ENCODE measurements at places on chromosomes 2 and 18.
A peak's percentile ranks its signal among the peaks of the same experiment; 100 is the strongest.

GRCh38 chr2:67436221-67436620, 39.1 kb downstream of the ETAA1 start:
- DNase-seq = peak; percentile 42

GRCh38 chr18:36839835-36840234, 10.9 kb downstream of the KIAA1328 start:
- no peak for DNase-seq

DNA sequence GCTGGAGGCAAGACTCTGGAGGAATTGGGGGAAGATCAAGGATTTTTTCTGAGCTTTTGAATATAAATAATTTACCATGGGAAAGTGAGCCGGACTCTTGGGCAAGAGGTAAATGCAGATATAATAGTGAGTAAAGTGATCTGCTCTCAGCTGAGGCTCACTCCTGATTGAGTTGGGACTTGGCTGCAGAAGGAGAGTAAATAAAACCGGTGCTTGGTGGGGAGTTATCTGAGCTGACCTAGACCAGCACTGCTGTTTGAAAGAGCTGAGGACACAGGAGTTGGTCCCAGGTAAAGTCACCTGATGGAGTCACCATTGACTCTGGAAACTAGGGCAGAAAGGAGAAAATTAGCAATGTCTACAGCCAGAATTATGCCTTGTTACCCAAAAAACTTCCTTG, 57.3 kb upstream of the LRPPRC start:
- no peak for DNase-seq

DNA sequence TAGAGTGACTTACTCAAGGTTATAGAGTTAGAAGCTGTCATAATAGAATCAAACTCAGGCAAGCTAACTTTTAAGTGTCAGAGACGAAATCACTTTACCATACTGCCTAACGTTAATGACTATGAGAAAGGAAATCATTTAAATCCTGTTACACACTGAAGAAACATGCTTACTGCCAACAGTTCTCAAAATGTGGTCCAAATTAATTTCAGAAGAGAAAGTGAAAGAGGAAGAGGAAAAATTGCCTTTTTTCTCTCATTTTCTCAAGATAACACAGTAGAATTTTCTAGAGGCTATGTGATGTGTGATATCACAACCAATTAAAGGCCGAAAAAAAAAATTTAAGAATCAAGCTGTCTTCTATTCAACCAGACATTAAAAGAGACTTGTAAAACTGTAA, 1362.7 kb upstream of the CHAC2 start:
- no peak for DNase-seq

GRCh38 chr2:241859017-241859435, 332 bp upstream of the PDCD1 start:
- no peak for DNase-seq

GRCh38 chr2:120596990-120597594, 138.6 kb upstream of the GLI2 start:
- no peak for DNase-seq

GRCh38 chr2:150142561-150142960, 344.9 kb downstream of the RND3 start:
- DNase-seq = no peak

- DNase-seq = no peak
These were observed 59.2 kb downstream of the TGFA start for GRCh38 chr2:70494293-70494886.

- no peak for DNase-seq
These were observed 106.7 kb downstream of the METTL8 start for GRCh38 chr2:171327043-171327496.

- no peak for DNase-seq
These were observed 54.4 kb downstream of the SLC4A3 start for GRCh38 chr2:219681694-219682300.

DNA sequence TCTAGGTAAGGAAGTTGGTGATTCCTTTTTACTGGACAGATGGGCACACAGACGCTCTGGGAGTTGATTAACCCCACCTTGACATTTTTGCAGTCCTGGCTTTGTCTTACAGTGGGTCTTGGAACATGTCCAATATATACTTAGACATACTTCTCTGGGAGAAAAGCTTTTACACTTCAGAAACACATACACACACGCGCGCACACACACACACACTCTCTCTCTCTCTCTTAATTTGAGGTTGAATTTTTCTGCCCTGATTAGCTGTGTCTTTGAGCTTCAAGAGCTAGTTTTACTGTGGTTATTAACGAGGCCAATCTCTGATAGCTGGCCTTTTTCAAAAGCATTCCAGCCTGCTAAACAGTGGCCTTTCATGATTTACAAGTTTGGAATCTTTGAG, 215.0 kb downstream of the MYCN start:
- no peak for DNase-seq

DNA sequence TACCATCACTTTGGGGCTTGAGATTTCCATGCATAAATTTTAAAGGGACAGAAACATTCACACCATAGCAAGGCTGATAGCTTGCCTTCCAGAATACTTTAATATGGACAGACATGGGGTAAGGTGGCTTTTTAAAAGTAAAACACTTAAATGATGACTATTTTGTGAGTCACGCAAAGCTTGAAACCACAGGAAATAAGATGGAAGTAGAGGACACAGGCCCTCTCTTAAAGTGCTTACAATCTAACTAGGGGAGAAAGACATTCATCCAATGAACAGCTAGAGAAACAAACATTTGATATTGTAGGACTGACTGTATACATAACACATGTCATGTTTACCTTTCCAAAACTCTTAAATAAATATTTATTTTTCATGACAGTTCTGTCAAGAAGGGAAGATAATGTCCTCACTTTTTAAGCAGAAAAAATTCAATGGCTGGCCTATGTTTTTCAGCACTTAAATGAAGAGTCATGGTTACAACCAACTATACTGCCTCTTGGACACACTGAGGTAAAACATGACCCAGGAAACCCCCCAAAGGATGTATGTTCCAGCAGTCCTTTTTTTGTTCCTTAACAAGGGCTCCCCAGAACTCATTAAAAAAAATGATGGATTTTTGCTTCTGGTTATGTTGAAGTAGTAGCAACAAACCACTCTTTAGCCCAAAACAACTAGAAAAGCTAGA, 120.0 kb upstream of the RBMS1 start:
- DNase-seq = peak; percentile 71

GRCh38 chr18:37577051-37577611, 11.5 kb upstream of the CELF4 start:
- no peak for DNase-seq

- DNase-seq = no peak
These were observed 38.6 kb upstream of the RASGRP3 start for GRCh38 chr2:33437815-33438214.

GRCh38 chr2:57397550-57398360, 648.9 kb upstream of the VRK2 start:
- DNase-seq = no peak

All from DMS53 (cell line).